ENCODE measurements at places on chromosomes 5 and 9. TPM values are rescaled to one million over a fixed set of nuclear protein-coding genes. Genes with fewer than 3 reads are reported as not detected.

GOLPH3 gene
- 124 TPM for total RNA-seq

- no peaks in the 10 kb centered on the region for H3K36me3 ChIP-seq
- no peaks in the 10 kb centered on the region for H3K4me1 ChIP-seq
- H3K27ac ChIP-seq = no peak overlapping the region
- H3K27me3 ChIP-seq = peaks cover 31% of the 10 kb centered on the region
These were observed 5.2 kb downstream of the GFI1B start for GRCh38 chr9:132983491-132984201.

GRCh38 chr5:149271195-149271715 lies 404 bp upstream of the AFAP1L1 start:
- DNase-seq = no peak
- peaks cover 4% of the 10 kb centered on the region for H3K4me1 ChIP-seq
- H3K27ac ChIP-seq = no peak overlapping the region
- H3K4me3 ChIP-seq = peak overlapping the region; percentile 95
- H3K27me3 ChIP-seq = peaks cover 3% of the 10 kb centered on the region

TRUB2 gene
- total RNA-seq = 27.9 TPM

DNA sequence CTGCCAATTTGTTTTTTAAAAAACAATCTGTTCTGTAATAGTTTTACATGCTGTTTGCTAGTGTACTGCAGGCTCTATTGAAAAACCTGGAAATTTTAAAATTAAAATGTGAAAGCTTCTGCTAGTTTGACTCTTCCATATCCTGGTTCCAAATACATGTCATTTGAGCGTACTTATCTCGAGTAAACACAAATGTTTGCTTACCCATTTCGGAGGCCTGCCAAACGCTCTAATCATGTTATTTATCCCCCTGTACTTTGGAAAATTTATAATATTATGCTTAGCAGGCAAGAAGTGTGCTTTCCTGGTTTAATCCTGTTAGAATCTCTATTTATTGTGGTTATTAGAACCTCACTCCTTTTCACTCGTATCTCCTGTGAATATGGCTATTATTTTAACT lies 476.8 kb upstream of the CYLC2 start:
- H3K27ac ChIP-seq = no peak overlapping the region
- no peak overlapping the region for H3K4me3 ChIP-seq

- no peaks in the 10 kb centered on the region for H3K36me3 ChIP-seq
- DNase-seq = peak; percentile 99
- peak overlapping the region; percentile 95 for H3K27ac ChIP-seq
- H3K27me3 ChIP-seq = no peaks in the 10 kb centered on the region
These were observed 218.6 kb downstream of the PIK3R1 start for GRCh38 chr5:68433923-68434879.

DNA sequence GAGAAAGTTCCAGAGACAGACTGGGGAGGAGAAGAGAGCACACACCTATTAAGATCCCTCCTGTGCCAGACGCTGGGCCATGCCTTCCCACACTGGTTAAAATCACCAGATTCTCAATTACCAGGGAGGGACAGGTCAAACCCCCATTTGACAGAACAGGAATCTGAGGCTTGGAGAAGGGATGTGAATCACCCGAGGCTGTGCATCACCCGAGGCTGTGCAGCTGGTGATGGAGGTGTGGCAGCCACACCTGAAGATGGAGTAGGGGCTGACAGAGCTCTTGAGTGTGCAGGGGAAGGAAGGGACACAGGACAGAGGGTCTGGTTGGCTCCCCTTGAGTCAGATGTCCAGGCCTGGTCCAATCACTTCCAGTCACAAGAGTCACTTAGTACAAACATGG lies 70.6 kb downstream of the LMX1B start:
- peaks cover 50% of the 10 kb centered on the region for H3K27me3 ChIP-seq
- peaks cover 4% of the 10 kb centered on the region for H3K4me1 ChIP-seq
- no peak overlapping the region for H3K27ac ChIP-seq
- no peaks in the 10 kb centered on the region for H3K36me3 ChIP-seq

DNA sequence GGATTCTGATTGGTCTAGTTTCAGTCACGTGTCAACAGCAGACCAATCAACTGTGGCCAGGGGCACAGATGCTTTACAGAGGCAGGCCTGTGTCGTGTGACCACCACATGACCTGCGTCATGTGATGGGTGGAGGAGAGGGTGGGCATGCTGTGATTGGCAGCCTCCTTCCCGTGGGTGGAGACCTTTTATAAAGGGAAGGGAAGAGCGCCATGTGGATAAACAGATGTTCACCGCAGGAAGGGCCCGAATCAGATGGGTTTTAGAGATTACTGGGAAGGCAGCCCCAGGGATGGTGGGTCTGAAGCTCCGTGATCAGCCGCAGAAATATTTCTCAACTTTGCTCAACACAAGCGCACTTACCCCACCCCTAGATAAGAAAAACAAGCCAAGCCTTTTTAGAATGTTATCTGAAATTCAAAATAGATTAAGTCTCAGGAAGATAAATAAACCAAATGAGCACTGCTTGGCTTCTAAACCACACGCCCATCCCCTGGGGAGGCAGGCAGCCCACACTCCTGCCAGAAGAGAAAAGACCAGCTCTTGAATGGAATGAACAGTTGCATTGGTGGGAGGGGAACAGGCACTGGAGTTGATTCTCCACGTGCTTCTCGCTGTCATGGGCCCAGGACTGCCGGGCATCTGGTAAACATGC lies 43.6 kb downstream of the ROPN1L start:
- H3K36me3 ChIP-seq = no peaks in the 10 kb centered on the region
- no peak overlapping the region for H3K4me3 ChIP-seq
- peak overlapping the region; percentile 69 for H3K27ac ChIP-seq

GRCh38 chr9:23555851-23556250 lies 270.2 kb downstream of the ELAVL2 start:
- no peak overlapping the region for H3K4me3 ChIP-seq
- no peak overlapping the region for H3K27ac ChIP-seq
- no peaks in the 10 kb centered on the region for H3K36me3 ChIP-seq
- no peaks in the 10 kb centered on the region for H3K4me1 ChIP-seq
- DNase-seq = peak; percentile 3

GRCh38 chr5:54383225-54383901 lies 72.1 kb upstream of the HSPB3 start:
- no peak overlapping the region for H3K27ac ChIP-seq
- no peaks in the 10 kb centered on the region for H3K36me3 ChIP-seq
- H3K27me3 ChIP-seq = no peaks in the 10 kb centered on the region

GCNT4 gene
- 9.0 TPM for total RNA-seq

DNA sequence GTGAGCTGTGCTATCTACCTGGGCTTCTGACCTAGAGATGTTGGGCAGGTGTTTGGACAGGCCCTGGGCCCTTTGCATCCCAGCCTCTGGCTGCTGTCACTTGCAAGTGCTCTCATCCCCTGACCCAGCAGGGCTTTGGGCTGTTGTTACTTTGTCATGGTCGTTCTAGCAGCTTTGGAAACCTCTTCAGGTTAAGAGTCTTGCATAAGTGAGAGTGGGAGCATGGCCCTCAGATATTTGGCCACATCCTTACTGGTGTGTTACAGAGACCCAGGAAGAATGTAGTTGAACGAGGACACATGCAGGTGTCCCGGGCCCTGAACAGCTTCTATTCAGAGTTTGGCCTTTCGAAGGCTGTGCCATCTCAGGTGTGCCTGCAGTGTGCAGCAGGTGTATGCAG lies 4.5 kb downstream of the TENT4A start:
- H3K36me3 ChIP-seq = no peaks in the 10 kb centered on the region
- no peak for DNase-seq
- peaks cover 24% of the 10 kb centered on the region for H3K4me1 ChIP-seq
- H3K27ac ChIP-seq = no peak overlapping the region
- no peak overlapping the region for H3K4me3 ChIP-seq

GRCh38 chr5:118548761-118549720 lies 439.3 kb downstream of the DTWD2 start:
- H3K4me1 ChIP-seq = peaks cover 6% of the 10 kb centered on the region
- H3K27me3 ChIP-seq = no peaks in the 10 kb centered on the region
- peak; percentile 47 for DNase-seq

DNA sequence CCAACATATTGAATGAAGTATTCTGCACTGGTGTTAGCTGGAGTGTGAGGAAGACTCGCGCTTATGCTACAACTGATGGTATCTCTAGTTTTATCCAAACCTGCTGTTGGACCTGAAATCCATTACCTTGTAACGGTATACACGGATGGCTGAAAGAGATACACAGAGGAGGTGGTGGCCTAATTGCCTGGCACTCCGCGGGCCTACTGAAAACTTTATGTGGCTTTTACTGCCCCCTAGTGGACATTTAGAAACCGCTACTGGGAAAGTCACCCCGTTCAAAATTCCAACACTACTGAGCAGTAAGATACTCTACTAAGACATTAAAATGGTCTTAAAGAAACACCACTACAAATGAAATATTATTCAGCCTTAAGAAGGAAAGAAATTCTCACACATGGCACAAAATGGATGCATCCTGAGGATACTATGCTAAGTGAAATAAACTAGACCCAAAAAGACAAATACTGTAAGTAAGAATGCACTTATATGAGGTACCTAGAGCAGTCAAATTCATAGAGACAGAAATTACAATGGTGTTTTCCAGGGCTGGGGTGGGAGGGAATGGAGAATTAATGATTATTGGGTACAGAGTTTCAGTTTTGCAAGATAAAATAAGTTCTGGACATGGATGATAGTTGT lies 100.4 kb downstream of the TTLL11 start:
- H3K4me1 ChIP-seq = peaks cover 1% of the 10 kb centered on the region
- H3K4me3 ChIP-seq = no peak overlapping the region
- H3K36me3 ChIP-seq = no peaks in the 10 kb centered on the region
- H3K27ac ChIP-seq = no peak overlapping the region
- H3K27me3 ChIP-seq = no peaks in the 10 kb centered on the region
- peak; percentile 45 for DNase-seq

DNA sequence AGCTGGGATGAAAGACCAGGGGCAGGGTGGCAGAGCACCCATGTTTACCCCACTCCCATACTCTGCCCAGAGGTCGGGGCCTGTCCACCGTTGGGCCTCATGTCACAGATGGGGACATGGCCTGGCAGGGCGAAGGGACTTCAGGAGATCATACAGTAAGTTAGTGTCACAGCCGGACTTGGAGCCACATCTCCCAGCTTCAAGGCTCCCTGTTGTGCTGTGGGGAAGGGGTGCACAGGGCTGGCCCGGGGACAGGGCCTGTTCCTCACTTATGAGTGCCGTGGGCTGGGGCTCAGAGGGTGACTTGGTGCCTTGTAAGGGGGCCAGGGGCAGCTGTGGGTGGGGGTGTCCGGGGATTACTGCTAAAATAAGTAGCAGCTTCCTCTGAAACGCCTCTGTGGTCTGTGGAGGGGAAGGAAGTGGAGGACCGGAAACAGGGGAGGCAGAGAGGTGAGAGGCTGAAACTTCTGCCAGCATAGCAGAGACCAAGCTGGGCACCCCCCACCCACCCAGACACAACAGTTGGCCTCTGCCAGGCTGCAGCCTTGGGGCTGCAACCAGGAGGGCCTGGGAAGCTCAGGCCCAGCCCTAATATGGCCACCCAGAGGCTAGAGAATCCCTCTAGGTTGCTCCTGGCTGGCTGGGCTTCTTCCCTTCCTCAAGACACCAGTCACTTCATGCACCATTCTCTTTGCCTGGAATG lies 41.1 kb upstream of the NEK6 start:
- no peaks in the 10 kb centered on the region for H3K27me3 ChIP-seq
- no peak overlapping the region for H3K27ac ChIP-seq
- no peak overlapping the region for H3K4me3 ChIP-seq
- no peaks in the 10 kb centered on the region for H3K36me3 ChIP-seq
- peaks cover 15% of the 10 kb centered on the region for H3K4me1 ChIP-seq
- no peak for DNase-seq

DNA sequence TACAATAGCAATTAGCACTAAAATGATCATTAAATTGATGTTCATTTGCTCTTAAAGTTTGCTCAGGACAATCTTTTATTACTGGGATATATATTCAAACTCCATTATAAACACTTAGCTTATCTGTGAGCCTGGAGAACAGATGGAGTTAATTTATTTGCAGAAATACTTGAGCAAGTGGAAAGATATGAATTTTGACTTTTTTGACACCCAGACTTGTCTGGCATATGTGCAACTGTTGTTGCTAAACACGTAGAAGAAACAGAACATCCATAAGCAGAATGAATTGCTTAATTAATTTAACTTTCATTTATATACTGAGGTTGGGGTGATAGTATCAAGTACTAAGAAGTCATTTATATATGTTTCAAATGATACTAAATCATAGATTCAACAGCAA lies 820.7 kb upstream of the TYRP1 start:
- no peaks in the 10 kb centered on the region for H3K4me1 ChIP-seq
- H3K36me3 ChIP-seq = no peaks in the 10 kb centered on the region

- no peak for DNase-seq
- peaks cover 74% of the 10 kb centered on the region for H3K4me1 ChIP-seq
- no peaks in the 10 kb centered on the region for H3K27me3 ChIP-seq
These were observed 18.7 kb downstream of the ADAMTSL1 start for GRCh38 chr9:18492612-18493011.

NR5A1 gene
- total RNA-seq = 0.26 TPM

DNA sequence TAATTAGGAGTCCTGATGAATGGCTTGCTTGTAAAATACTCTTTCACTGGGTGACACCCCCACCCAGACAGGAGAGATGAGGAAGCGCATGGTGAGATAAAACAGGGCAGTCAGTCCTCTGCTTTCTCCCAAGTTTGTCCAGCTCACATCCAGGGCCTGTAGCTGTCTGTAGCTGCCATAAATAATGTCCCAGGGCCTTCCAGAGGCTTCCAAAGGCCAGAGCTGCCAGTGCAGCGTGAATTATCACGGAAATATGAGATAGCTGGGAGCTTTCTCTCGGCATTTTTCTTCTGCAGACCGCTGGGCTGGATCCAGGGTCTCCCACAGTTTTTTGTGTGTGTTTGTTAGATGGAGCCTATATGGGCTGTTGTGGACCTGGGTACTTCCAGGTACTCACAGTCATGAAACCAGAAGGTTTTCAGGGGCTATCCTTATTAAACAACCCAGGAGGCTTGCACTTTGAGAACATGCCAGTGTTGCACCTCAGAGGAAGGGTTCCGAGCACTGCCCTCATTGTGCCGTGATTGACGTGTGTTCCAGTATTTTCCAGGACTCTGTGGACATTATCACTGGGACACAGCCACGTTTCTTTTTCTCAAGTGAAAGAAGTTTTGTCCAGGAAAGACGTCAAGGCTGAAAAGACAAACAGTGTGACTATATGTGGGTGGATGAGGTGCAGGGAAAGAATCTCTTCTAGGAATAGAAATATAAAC lies 117.5 kb downstream of the FGF1 start:
- H3K27ac ChIP-seq = peak overlapping the region; percentile 32
- H3K36me3 ChIP-seq = no peaks in the 10 kb centered on the region
- DNase-seq = peak; percentile 76
- H3K4me1 ChIP-seq = peaks cover 3% of the 10 kb centered on the region
- no peaks in the 10 kb centered on the region for H3K27me3 ChIP-seq
- H3K4me3 ChIP-seq = no peak overlapping the region

GRCh38 chr5:14351845-14352712 lies 208.9 kb downstream of the TRIO start:
- H3K4me3 ChIP-seq = no peak overlapping the region
- DNase-seq = peak; percentile 33
- peaks cover 55% of the 10 kb centered on the region for H3K36me3 ChIP-seq
- no peak overlapping the region for H3K27ac ChIP-seq
- no peaks in the 10 kb centered on the region for H3K27me3 ChIP-seq

- no peak overlapping the region for H3K4me3 ChIP-seq
- no peak overlapping the region for H3K27ac ChIP-seq
- H3K36me3 ChIP-seq = no peaks in the 10 kb centered on the region
These were observed 213.3 kb downstream of the DNAH5 start for GRCh38 chr5:13731121-13731628.

NUTM2G gene
- not detected for total RNA-seq

GRCh38 chr5:178186427-178186826 lies 744 bp downstream of the GMCL2 start:
- no peaks in the 10 kb centered on the region for H3K4me1 ChIP-seq
- H3K36me3 ChIP-seq = no peaks in the 10 kb centered on the region
- H3K27ac ChIP-seq = no peak overlapping the region

ZNF354C gene
- 3.3 TPM for total RNA-seq

Measured in astrocyte (in vitro differentiated cells and primary cell).